ENCODE measurements at places on chromosomes 6 and 20.
A peak's percentile ranks its signal among the peaks of the same experiment; 100 is the strongest.

DNA sequence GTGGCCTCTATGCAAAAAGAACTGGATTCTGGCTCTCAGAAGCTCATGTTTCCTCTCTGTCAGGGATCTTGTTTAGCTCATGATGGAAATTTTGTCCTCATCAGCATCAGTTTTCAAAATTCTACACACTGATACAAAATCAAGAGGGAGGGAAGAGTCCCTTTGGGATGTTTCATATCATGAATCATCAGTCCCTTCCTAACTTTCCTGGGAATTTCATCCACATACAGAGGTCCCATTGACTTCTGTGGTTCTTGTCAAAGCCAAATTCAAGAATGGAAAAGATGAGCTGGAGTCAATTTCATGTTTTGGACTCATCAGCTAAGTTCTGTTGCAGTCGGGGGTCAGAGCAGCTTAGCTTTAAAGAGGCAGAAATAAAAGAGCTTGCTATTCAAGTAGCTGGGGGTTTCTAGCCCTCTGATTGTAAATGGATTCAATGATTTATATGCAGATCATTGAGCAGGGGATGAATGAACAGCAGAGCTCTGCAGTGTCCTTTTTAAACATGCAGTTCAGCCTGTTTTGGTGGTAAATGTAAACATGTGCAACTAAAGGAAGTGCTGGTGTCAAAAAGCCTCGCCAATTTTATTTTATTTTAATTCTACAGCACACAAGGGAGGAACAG is 21.3 kb upstream of the TMEM14A start:
- DNase-seq, result no peak

DNA sequence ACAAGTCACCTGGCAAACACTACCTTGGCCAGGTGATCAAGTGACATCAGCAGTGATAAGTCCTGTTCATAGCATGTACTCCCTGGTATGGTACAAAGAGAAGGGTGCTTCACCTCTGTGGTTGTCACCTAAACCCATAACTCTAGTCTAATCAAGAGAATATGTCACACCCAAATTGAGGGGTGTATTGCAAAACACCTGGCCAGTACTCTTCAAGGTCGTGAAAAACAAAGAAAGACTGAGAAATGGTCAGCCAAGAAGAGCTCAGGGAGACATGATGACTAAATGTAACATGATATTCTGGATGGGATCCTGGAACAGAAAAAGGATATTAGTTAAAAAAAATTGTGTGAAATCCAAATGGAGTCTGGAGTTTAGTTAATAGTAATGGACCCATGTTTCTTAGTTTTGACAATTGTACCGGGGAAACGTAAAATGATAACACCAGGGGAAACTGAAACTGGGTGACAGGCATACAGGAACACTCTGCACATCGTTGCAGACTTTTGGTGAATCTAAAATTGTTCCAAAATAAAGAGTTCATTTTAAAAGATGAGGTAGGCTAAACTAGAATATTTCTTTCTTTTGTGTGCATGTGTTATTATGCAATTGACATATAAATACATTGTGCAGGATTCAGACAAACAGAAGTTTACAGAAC is 262.0 kb downstream of the CDC5L start:
- DNase-seq, result no peak

- DNase-seq, result peak; percentile 35
Measured at GRCh38 chr20:46308258-46309157, at the start of gene CDH22. Gene CDH22, minus strand, starts transcription at chr20:46308498. Its CDS starts 57,204 bp downstream, at chr20:46251294.

DNA sequence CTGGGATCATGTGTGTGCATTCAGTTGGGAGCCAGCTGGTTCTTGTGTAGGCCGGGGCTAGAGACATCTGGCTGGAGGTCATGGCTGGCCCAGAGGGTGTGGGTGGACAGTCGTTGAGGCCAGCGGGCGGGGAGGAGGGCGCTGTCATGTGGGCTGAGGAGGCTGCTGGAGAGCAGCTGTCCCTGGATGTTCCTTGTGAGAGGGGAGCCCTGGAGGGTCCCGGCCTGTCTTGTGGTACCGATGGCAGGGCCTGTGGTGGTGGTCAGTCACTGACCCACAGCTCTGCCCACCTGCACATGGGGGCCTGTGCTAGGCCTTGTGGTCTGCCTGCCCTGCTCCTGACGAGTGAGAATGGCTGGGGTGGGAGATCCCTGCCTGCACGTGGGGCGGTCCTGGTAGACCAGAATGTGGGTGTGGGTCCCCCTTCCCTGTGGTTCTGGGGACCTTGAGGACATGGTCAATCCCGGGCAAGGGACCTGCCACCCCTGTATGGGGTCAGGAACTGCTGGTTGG is 1.9 kb upstream of the C20orf204 start:
- DNase-seq, result no peak

GRCh38 chr20:42402455-42402854 is 784.3 kb upstream of the CHD6 start:
- no peak for DNase-seq

GRCh38 chr6:53526000-53526399 is 18.9 kb downstream of the GCLC start:
- DNase-seq, result no peak

- no peak for DNase-seq
Measured at GRCh38 chr6:119174879-119175817, 96.7 kb upstream of the FAM184A start.

DNA sequence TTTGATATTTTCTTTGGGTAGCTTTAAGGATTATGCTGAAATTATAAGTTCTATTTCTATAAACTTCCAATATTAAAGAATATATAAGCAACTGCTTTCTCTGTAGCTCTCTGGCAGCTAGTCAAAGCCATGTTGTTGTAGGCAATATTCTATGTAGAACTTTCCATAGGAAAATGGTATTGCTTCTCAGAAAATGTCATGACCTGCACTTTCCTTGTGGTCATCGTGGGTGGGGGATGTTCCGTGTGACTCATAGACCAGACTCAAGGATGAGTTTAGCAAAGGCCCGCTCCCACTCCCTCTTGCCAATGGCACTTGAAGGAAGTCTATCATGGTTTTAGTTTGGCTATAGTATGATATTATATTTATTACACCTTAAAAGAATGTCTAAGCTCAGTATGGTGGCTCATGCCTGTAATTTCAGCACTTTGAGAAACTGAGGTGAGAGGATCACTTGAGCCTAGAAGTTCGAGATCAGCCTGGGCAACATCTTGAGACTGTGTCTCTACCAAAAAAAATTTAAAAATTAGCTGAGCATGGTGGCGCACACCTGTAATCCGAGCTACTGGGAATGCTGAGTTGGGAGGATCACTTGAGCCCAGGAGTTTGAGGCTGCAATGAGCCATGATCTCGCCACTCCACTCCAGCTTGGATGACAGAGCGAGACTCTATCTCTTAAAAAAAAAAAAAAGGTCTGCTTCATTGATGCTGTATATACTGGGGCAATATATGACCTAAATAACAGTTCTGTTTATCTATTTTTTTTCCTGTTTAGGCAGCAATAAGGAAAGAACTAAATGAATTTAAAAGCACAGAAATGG is 36.6 kb upstream of the LTV1 start:
- peak; percentile 78 for DNase-seq

DNA sequence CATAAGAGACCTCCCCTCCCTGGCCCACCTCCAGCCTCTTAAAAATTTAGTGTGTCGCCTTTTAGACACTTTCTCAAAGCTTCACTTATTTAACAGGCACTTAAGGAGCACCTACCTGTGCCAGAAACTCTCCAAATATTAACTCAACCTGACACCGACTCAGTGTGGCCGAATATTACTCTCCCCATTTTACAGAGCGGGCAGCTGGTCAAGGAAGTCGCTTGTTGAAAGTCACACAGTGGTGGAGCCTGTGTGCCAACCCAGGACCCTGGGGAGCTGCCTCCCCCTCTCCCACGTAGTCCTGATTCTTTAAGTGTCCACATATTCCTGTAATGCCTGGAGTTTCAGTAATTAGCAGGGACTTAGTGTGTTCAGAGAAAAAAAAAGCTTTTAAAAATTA is 1.0 kb upstream of the PMEPA1 start:
- no peak for DNase-seq

DNA sequence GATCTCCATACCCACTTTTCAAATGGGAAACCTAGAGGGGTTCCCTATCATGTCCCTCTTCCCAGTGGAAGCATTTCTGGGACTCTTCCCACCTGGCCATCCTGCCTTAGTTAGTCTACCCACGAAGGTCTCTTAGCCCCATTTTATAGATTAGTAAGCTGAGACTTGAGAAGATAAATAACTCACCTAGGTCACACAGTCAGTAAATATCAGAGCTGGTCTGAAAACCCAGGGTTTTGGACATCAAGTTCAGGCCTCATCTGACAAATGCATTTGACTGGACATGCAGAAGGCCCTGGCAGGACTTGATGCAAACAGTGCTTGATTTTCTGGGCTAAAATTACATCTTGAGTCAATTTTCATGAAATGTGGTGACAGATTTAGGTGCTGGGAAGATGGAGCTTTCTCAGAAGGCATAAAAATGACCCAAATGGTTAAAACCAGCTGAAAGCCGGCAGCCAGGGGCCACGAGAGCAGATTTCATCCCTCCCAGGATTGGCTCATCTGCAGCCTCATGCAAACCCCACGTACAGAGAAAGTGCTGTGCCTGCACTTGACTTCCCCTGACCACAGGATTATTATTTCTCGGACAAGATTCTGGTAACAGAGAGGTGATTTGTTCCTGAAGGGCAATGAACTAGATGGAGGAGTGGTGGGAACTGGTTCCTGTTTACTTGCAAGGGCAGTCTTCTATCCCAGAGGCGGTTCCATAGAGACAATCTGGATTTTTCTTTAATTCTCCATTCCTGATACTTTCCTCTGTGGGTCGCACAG is 23.1 kb downstream of the CPNE5 start:
- DNase-seq, result no peak

DNA sequence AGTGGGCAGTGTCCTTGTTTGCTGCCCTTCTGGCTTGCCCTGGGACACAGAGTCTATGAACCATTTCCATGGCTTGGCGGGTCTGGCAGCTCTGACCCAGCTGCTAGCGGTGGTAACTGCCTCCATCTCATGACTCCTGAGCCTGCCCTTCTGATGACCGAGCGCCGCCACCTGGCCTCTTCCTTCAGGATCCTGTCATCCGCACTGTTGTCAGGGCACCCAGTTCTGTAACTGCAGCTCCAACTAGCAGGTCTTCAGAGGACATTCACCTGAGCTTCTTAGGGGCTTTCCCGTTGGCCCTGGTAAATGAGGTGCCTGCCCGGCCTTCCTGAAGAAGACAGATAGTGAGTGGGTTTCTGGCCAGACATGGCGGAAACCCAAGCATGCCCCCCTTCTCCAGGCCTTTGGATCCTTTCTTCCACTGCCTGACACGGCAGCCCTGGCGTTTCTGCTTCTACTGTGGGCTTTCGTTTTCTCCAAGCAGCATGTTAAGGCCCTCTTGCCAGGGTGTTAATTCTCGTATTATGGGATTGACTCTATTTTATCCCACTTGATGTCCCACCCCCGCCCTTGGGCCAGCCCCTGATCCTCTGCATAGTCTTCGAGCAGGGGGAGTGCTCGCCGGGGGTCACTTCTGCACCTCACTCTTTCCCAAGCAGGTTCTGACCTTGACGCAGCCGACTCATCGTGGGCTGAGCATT is 24.7 kb downstream of the PACSIN1 start:
- no peak for DNase-seq

- DNase-seq, result no peak
Measured at GRCh38 chr20:13870170-13870748, 85.4 kb downstream of the NDUFAF5 start.

- DNase-seq, result no peak
Measured at GRCh38 chr6:106227612-106228507, 97.7 kb downstream of the ATG5 start.

GRCh38 chr6:160429620-160429895 is 81.4 kb downstream of the SLC22A3 start:
- DNase-seq, result no peak

DNA sequence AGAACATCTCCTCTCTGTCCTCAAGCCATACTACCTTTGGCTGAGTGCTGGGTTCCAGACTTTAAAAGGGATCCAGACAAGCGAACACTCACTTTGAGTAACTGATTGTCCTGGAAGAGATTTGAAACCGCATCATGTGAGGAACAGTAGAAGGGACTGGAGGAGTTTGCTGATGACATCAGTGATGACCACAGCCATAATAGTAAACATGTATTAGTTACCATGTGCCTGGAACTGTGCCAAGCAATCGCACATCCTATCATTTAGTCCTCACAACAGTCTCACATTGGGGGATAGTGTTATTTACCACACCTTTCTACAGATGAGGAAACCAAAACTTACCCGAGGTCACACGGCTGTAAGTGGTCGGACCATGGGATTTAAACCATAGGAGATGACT is 39.8 kb downstream of the ARMC2 start:
- DNase-seq, result no peak

GRCh38 chr20:57437672-57438330 is 46.6 kb downstream of the RBM38 start:
- DNase-seq, result no peak

DNA sequence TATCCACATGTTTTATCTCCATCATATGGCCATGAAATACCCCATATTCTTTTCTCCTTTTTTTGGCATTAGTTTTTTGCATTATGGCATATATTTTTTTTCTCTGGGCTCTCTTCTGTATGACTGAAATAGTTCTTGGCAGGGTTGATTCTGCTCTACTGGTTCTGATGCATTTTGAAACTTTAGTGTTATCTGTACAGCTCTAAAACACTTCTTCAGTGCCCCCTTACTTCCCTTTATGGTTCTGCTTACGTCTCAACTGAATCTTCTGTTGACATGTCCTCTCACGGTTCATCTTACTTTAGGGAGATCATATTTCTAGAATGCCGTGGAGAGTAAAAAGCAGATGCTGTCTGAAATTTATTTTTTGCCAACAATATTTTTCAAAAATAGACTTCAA is 23.2 kb upstream of the TXNDC5 start:
- DNase-seq, result no peak

- DNase-seq, result no peak
Measured at GRCh38 chr20:40648210-40649072, 40.6 kb downstream of the MAFB start.

GRCh38 chr20:32661820-32662528 is 11.8 kb downstream of the C20orf203 start:
- no peak for DNase-seq

GRCh38 chr6:84137051-84137375 is 90.4 kb downstream of the CEP162 start:
- DNase-seq, result no peak

- no peak for DNase-seq
Measured at GRCh38 chr6:502761-503160, 111.2 kb downstream of the IRF4 start.

DNA sequence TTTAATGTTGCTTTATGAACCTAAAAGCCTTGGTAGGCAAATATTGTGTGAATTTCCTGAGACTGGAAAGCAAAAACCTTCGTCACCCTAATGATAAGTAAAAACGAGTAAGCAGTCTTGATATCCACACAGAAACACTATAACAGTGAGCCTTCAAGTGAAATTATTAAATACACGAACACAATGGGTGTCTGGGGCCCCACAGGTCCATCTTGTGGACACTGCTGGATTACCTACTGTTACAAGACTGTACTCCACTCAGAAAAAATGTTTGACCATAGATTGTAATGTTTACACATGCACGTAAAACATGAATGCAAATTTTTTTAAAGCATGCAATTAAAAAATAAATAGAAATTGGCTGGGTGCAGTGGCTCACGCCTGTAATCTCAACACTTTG is 466.9 kb downstream of the CD83 start:
- DNase-seq, result no peak

- no peak for DNase-seq
Measured at GRCh38 chr20:61724376-61724775, 341.3 kb downstream of the TAF4 start.
